ENCODE measurements at places on chromosomes 7 and 10. TPM values are rescaled to one million over a fixed set of nuclear protein-coding genes. Genes with fewer than 3 reads are reported as not detected.

- no peak for DNase-seq
Measured at GRCh38 chr10:58573144-58573543, 60.5 kb downstream of the BICC1 start.

DNA sequence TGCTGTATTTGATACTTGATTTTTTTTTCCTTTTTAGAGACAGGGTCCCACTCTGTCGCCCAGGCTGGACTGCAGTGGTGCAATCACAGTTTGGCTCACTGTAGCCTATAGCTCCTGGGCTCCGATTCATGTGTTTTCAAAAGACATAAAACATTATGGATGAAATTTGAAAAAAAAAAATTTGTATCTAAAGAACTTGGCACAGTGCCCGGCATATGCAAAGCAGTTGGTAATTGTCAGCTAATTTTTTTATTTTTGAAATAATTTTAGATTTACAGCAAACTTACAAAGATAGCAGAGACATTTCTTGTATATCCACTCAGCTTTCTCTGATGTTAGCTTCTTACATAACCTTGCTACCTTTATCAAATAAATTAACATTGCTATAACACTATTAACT lies 20.3 kb upstream of the SAMD8 start:
- no peak for DNase-seq

The GRIFIN gene
- total RNA-seq: not detected

The SPDYE11 gene
- 0.54 TPM for total RNA-seq

GRCh38 chr7:97002555-97003261 lies 2.6 kb upstream of the DLX6 start:
- no peak for DNase-seq

DNA sequence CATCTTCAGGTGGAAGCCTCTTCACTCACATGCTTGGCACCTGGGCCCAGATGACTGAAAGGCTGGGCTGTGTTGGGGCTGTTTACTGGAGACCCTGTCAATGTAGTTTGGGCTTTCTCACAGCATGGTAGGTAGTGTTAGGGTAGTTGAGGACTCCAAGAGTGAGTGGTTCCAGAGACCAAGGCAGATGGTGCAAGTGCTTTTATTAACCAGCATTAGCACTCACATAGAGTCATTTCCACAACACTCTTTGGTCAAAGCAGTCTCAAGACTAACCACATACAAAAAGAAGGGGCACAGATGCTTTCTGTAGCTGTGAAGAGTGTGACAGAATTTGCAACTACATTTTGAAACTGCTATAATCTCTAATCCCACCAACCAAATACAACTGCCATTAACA lies 135.0 kb downstream of the RTKN2 start:
- no peak for DNase-seq

The GBX1 gene
- total RNA-seq: not detected

DNA sequence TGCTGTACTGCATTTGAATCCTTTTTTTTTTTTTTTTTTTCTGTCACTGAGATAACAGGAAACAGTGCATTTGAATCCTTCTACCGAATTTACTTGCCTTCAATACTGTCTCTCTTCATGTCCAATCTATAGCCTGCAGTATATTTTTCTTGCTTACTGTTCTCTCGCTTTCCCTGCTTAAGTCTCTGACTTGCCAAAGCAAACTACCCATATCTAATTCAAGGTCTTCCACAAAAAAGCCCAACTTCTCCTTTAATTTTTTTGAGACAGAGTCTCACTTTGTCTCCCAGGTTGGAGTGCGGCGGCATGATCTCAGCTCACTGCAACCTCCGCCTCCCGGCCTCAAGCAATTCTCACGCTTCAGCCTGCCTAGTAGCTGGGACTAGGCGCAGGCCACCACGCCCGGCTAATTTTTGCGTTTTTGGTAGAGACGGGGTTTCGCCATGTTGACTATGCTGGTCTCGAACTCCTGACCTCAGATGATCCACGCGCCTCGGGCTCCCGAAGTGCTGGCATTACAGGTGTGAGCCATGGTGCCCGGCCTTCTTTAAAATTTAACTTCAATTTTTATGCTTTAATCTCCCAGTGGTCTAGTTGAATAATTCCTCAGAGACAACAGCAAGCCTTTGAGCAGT lies 882 bp downstream of the PDCD11 start:
- DNase-seq: no peak

GRCh38 chr10:53256623-53257022 lies 484.0 kb upstream of the MBL2 start:
- no peak for DNase-seq

The ASIC3 gene
- 1.1 TPM for total RNA-seq

DNA sequence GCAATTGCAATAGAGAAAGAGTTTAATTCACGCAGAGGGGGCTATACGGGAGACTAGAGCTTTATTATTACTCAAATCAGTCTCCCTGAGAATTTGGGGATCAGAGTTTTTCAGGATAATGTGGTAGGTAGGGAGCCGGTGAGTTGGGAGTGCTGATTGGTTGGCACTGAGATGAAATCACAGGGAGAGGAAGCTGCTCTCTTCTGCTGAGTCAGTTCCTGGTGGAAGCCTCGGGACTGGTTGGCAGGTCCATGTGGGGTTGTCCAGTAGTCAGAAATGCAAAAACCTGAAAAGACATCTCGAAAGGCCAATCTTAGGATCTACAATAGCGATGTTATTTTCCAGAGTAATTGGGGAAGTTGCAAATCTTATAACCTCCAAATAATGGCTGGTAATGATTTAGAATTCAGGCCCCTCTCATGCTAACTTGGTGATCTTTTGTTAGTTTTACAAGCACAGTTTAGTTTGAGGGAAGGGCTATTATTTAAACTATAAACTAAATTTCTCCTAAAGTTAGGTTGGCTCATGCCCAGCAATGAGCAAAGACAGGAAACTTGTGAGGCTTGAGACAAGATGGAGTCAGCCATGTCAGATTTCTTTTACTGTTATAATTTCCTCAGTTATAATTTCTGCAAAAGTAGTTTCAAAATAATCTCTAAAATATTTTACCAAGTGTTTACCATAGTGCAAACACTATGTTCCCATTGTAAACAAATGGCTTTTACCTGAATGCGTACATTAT lies 39.4 kb upstream of the SLC25A13 start:
- no peak for DNase-seq

DNA sequence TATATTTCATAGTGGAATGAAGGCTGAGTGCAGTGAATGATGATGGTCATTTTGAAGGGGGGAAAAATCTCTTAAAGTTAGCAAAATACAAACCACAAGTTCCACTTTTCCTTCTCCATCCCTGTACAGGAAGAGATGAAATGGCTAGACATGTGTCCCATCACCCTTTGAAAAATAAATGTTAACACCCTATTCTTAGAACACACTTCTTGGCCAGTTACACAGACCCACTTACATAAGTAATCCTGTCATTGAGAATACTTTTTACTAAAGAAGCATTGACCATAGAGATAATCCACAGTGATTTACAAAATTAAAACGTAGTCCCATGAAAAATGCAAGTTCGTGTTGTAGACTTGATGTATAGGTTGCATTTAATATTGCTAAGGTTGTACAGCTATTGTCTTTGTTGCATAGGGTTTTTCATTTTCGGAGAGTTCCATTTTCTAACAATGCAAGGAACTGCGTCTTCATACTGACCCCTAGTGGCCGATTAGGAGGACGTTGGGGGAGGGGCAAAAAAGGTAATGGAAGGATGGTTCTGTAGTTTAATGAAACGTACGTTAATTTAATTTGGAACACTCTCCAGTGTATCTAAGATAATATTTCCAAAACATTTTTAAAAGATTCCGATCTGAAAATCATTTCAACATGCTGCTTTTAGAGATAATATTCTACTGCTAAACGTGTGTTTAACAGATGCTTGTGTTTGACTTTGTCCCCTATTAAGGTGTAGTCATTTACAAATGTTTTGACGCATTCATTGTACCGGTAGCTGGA lies 60.9 kb downstream of the ARMC3 start:
- DNase-seq: peak; percentile 41

The FZD8 gene
- 16.5 TPM for total RNA-seq

The CYP2C19 gene
- not detected for total RNA-seq

DNA sequence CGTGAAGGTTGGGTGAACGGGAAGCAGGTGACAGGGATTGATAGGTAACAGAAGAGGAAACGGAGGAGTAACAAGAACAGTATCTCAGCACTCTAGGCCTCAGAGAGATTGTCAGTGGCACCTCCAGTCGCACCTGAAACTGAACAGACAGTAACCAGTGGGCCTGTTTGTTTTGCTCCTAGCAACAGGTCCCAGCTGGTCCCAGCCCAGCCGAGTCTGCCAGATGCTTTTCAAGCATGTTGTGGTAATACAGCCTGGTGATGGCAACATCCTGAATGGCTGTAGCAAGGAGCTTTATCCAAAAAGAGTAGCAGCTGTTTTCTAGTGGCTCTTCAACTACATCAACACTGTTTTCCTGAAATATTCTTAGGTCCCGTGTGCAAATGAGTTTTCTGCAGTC lies 4.7 kb downstream of the CACNB2 start:
- DNase-seq: no peak

The TMEM213 gene
- total RNA-seq: not detected

DNA sequence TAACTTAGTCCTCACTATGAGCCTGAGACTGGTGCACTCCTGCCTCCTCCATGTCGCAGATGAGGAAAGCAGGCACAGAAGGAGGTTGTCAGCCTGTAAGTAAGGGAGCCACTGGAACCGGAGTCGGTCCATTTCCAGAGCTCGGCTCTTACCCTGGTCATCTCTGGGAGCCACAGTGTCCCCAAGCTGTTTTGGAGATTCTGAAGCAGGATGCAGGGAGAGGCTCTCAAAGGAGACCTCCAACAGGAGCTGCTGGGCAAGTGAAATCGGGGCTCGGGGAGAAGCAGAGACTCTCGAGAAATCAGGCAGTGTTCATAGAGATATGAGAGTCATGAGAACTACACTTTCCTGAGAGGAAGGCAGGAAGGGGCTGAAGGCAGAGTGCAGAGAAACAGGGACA lies 39.0 kb downstream of the VSTM4 start:
- DNase-seq: no peak

The TRPV5 gene
- not detected for total RNA-seq

The HABP2 gene
- total RNA-seq: not detected

GRCh38 chr10:18795549-18795948 lies 136.3 kb downstream of the ARL5B start:
- DNase-seq: no peak

GRCh38 chr7:139094596-139094995 lies 14.9 kb downstream of the ZC3HAV1 start:
- no peak for DNase-seq

The GBF1 gene
- 30.5 TPM for total RNA-seq

DNA sequence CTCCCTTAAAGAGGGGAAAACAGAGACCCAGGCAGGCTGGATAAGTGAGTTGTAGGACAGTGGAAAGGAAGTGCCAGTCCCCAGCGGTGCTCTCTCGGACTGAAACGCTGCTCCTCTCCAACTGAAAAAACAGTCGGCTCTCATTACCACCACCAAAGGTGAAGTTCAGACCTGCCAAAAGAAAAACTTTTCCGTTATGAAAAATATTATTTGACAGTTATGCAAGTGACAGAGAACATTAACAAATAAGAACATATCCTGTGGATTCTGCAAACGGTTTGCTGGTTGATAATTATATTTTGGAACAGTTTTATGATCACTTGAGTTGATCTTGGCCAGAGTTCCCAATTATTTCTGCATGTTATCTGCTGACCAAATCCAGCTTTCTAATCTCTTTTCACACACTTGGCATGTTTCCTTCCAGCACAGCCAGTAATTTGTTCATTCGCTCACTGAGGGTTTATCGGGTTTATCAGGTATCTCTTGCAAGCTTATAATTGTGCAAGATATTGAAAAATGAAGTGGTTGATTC lies 82.6 kb downstream of the PTPRE start:
- no peak for DNase-seq

DNA sequence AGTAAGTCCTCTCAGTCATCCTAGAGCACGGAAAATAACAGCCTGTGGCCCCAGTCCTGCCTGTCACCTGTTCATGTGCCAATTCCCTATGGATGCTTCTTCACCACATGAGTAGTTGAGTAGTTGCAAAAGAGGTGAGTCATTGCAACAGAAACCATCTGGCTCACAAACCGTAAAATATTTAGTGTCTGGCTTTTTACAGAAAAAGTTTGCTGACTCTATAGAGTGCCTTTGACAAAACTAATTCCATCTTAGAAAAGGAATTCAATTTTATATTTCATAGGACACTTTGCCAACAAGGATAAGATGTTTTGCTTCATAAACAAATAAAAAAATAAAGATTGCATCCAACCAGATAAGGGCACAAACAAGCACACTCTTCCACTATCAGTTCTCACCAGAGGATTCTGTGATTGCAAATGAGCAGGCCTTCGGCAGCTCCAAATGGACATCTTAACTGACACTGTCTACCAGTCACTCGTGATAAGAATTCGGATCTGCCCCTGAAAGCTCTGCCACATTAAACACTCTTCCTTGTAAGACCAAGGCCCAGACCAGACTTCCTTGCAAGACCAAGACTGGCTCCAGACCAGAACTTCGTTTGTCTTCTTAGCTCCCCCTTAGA lies 242.7 kb upstream of the SEMA3C start:
- DNase-seq: no peak

The AGBL3 gene
- 2.6 TPM for total RNA-seq

DNA sequence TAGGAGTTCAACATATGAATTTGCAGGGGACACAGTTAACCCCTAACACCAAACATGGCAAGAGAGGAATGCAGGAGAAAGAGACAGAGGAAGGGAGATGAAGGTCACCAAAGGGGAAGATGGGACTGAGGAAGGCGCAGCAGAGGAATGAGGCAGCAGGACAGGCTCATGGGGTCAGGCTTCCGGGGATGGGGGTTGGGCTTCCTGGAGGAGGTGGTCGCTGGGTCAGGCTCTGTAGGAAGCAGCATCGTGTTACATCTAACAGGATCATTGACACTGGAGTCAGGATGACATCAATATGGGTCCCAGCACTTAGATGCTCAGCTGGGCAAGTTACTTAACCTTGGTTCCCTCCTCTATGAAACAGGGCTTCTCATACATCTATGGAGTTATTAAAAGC lies 113.2 kb downstream of the NPTX2 start:
- DNase-seq: no peak

DNA sequence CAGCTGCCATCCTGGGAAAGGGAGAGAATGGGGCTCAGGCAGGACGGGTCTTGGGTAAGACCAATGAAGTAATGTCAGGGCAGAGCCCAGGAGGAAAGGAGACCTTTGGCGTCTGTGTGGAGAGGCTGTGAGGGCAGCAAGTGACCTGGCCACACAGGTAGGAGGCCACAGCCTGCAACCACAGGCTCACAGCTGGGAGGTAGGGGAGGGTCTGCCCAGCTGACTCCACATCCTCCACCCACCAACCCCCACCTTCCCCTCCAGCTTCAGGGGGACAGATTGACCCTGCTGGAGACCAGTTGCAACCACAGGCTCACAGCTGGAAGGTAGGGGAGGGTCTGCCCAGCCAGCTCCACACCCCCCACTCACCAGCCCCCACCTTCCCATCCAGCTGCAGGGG lies 262.2 kb upstream of the TCERG1L start:
- no peak for DNase-seq

All from NCI-H460 (cell line).